SJCRH30 (cell line): ENCODE measurements at places on chromosomes 7 and 10. TPM values are rescaled to one million over a fixed set of nuclear protein-coding genes. Genes with fewer than 3 reads are reported as not detected.

CHST3 gene
- total RNA-seq, result 10.1 and 10.4 TPM in 2 replicates

DNA sequence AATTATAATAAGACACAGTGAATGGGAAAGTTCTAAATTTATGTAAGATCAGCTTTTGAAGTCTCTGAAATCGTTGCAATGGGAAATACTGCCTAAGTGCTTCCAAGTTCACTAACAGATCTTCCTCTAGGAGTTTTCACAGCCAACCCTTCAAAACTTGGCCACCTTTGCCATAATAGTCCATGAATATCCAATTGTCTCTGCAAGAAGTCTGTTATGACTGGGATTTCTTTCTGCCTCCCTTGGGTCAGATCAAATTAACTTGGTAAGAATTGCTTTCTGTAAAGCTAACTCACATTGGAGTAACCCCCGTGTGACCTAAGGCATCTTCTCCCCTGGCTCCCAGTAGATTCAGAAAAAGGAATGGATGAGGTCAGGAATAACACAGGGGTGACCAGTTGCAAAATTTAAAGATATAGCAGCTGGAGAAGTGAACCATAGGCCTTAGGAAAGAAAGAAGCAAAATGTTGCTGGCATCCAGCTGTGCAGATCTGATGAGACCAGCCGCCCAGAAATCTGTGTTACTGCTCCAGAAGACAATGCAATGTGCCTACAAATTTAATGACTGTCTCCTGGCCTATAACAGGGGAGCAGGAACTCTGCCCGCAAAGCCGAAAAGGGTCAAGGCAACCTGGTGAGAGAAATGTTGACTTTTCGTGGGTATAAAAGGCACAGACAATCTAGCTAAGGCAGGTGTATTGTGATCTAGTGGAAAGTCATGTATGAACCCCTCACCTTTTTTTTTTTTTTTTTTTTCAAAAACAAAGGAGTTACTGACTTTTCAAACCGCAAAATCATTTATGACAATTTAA is 7.5 kb upstream of the OPTN start:
- no peak overlapping the region for H3K27ac ChIP-seq
- H3K36me3 ChIP-seq, result no peaks in the 10 kb centered on the region
- no peaks in the 10 kb centered on the region for H3K27me3 ChIP-seq
- no peak for DNase-seq
- H3K4me1 ChIP-seq, result no peaks in the 10 kb centered on the region

GRCh38 chr10:22977751-22978150 is 49.9 kb downstream of the ARMC3 start:
- H3K4me1 ChIP-seq, result peaks cover 17% of the 10 kb centered on the region
- no peaks in the 10 kb centered on the region for H3K27me3 ChIP-seq

GRCh38 chr7:117111535-117111934 is 158.2 kb downstream of the ST7 start:
- no peaks in the 10 kb centered on the region for H3K27me3 ChIP-seq
- DNase-seq, result no peak
- no peaks in the 10 kb centered on the region for H3K36me3 ChIP-seq
- H3K4me1 ChIP-seq, result peaks cover 27% of the 10 kb centered on the region
- no peak overlapping the region for H3K27ac ChIP-seq

- no peak for DNase-seq
- H3K4me1 ChIP-seq, result no peaks in the 10 kb centered on the region
- peaks cover 40% of the 10 kb centered on the region for H3K36me3 ChIP-seq
- no peaks in the 10 kb centered on the region for H3K27me3 ChIP-seq
- no peak overlapping the region for H3K4me3 ChIP-seq
Measured at GRCh38 chr7:106258789-106259188, 26.0 kb downstream of the NAMPT start.

OR13A1 gene
- total RNA-seq, result not detected in 2 replicates

GRCh38 chr10:75866300-75866625 is 434.8 kb downstream of the LRMDA start:
- no peaks in the 10 kb centered on the region for H3K36me3 ChIP-seq
- H3K4me3 ChIP-seq, result no peak overlapping the region
- no peaks in the 10 kb centered on the region for H3K4me1 ChIP-seq
- DNase-seq, result no peak
- H3K27ac ChIP-seq, result no peak overlapping the region

UNCX gene
- total RNA-seq, result 0.08 and 0.30 TPM in 2 replicates

GRM3 gene
- not detected in 2 replicates for total RNA-seq

OR6B1 gene
- total RNA-seq, result not detected in 2 replicates

GIGYF1 gene
- 17.8 and 22.6 TPM in 2 replicates for total RNA-seq

TRIM74 gene
- not detected in 2 replicates for total RNA-seq

GRCh38 chr7:66193146-66193725 is 11.9 kb upstream of the TPST1 start:
- peaks cover 5% of the 10 kb centered on the region for H3K4me1 ChIP-seq
- no peak overlapping the region for H3K27ac ChIP-seq
- no peak overlapping the region for H3K4me3 ChIP-seq
- DNase-seq, result no peak

DNA sequence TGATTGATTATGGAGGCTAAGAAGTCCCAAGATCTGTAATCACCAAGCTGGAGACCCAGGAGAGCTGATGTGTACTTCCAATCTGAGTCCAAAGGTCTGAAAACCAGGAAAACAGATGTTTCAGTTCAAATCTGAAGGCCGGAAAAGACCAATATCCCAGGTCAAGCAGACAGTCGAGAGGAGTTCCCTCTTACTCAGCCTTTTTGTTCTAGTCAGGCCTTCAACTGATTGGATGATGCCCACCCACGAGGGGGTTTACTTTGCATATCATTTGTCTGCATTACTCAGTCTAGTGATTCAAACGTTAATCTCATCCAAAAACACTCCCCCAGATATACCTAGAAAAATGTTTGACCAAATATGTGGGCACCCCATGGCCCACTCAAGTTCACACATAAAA is 7.4 kb upstream of the ARID5B start:
- no peaks in the 10 kb centered on the region for H3K36me3 ChIP-seq
- H3K4me1 ChIP-seq, result peaks cover 8% of the 10 kb centered on the region; the same call in 1 of the 2 replicates
- no peak for DNase-seq
- no peak overlapping the region for H3K4me3 ChIP-seq
- H3K27ac ChIP-seq, result no peak overlapping the region

- peaks cover 7% of the 10 kb centered on the region for H3K36me3 ChIP-seq
- H3K27ac ChIP-seq, result no peak overlapping the region
- peak overlapping the region; percentile 87 for H3K4me3 ChIP-seq
- peaks cover 7% of the 10 kb centered on the region for H3K4me1 ChIP-seq
- no peak for DNase-seq
Measured at GRCh38 chr7:91265693-91266066, 1.4 kb downstream of the FZD1 start.

- DNase-seq, result peak; percentile 62
- no peak overlapping the region for H3K4me3 ChIP-seq
- H3K4me1 ChIP-seq, result peaks cover 22% of the 10 kb centered on the region
Measured at GRCh38 chr7:23277359-23277989, 21.7 kb upstream of the MALSU1 start.

GRCh38 chr7:155763122-155763521 is 49.1 kb downstream of the SHH start:
- no peak overlapping the region for H3K4me3 ChIP-seq
- H3K4me1 ChIP-seq, result no peaks in the 10 kb centered on the region
- no peaks in the 10 kb centered on the region for H3K27me3 ChIP-seq
- H3K36me3 ChIP-seq, result peaks cover 27% of the 10 kb centered on the region
- no peak overlapping the region for H3K27ac ChIP-seq

ZNF248 gene
- 13.5 and 14.7 TPM in 2 replicates for total RNA-seq
